CD4-positive, alpha-beta T cell (primary cell): ENCODE measurements at places on chromosomes 11 and 22. TPM values are rescaled to one million over a fixed set of nuclear protein-coding genes. Genes with fewer than 3 reads are reported as not detected.

DNA sequence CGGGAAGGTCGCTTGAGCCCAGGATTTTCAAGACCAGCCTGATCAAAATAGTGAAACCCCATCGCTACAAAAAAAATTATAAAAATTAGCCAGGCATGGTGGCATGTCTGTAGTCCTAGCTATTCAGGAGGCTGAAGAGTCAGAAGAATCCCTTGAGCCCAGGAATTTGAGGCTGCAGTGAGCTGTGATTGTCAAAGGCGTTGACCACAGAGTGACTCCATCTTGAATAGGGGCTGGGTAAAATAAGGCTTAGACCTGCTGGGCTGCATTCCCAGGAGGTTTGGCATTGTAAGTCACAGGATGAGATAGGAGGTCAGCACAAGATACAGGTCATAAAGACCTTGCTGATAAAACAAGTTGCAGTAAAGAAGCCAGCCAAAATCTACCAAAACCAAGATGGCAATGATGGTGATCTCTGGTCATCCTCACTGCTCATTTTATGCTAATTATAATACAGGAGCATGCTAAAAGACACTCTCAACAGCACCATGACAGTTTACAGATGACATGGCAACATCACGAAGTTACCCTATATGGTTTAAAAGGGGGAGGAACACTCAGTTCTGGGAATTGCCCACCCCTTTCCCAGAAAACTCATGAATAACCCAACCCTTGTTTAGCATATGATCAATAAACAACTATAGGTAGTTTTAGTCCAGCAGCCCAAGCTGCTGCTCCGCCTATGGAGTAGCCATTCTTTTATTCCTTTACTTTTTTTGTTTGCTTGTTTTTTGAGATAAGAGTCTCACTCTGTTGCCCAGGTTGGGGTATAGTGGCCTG is 2.8 kb upstream of the RDX start:
- H3K36me3 ChIP-seq: no peaks in the 10 kb centered on the region
- H3K27ac ChIP-seq: no peak overlapping the region
- H3K4me1 ChIP-seq: peaks cover 12% of the 10 kb centered on the region
- H3K4me3 ChIP-seq: no peak overlapping the region
- no peaks in the 10 kb centered on the region for H3K27me3 ChIP-seq
- no peak for DNase-seq

GRCh38 chr11:9573052-9573774 is at the start of gene WEE1:
Gene WEE1, plus strand, starts transcription at chr11:9573670. Its CDS starts 264 bp downstream, at chr11:9573934.
- peak; percentile 95 for DNase-seq
- H3K27ac ChIP-seq: no peak within 1 kb of the TSS
- peaks cover 32% of the 10 kb centered on the region for H3K4me1 ChIP-seq
- H3K4me3 ChIP-seq: peak within 1 kb of the TSS; percentile 96
- H3K27me3 ChIP-seq: no peaks in the 10 kb centered on the region

DNA sequence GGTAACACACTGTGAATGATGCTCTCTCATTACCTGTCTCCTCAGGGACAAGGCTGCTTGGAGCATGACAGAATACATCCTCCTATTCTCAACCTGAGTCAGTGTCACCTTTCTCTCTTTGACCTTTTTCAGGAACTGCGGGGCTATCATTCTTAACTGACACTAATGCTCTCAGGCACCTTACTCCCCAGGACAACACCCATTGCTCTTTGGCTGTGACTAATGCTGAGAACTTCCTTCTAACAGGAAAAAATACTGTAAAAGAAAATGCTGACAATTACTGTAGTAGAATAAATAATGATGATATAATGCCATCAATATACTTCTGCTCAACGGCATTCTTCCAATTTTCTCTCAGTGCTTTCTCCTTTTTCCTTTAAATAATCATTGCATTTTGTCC is 2082.7 kb upstream of the RAG2 start:
- no peaks in the 10 kb centered on the region for H3K27me3 ChIP-seq
- H3K4me1 ChIP-seq: no peaks in the 10 kb centered on the region
- no peak for DNase-seq

DNA sequence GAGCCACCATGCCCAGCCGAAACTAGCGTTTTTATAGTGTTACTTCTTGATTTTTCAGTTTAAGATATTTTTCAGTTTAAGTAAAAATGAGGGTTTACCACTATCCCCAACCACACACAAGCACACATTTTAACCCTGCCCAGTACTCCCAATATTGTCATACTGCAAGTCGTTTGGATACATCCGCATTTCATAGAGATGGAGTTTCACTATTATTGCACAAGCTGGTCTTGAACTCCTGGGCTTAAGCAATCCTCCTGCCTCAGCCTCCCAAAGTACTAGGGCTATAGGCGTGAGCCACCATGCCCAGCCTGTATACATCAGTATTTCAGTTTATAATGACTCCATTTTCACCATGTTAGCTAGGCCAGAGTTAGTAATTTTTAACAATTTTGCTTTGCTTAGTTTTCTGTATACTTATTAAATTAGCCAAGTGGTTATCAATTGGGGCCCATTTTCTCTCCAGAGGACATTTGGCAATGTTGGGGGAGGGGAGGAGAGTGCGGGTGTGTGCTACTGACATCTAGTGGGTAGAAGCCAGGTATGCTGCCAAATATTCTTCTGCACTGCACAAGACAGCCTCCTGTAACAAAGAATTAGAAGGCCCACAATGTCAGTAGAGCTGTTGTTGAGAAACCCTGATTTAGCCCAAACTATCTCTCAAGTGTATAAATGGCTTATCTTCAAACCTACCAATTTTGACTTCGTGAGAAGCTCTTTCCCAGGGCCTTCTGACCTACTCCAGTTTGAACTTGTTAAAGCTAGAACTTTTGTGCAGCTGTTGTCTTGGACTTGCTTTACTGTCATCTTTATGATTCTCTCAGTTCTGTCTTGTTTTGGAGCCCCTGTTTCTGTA is 7.3 kb downstream of the USP47 start:
- no peak overlapping the region for H3K4me3 ChIP-seq
- DNase-seq: peak; percentile 87
- H3K36me3 ChIP-seq: no peaks in the 10 kb centered on the region
- H3K27ac ChIP-seq: no peak overlapping the region

GRCh38 chr11:24589064-24589463 is 92.2 kb downstream of the LUZP2 start:
- H3K4me1 ChIP-seq: no peaks in the 10 kb centered on the region
- no peaks in the 10 kb centered on the region for H3K27me3 ChIP-seq
- no peaks in the 10 kb centered on the region for H3K36me3 ChIP-seq
- no peak for DNase-seq

GRCh38 chr11:11163236-11163635 is 189.8 kb downstream of the CSNK2A3 start:
- H3K36me3 ChIP-seq: no peaks in the 10 kb centered on the region
- H3K27me3 ChIP-seq: no peaks in the 10 kb centered on the region
- DNase-seq: no peak

GRCh38 chr22:27972732-27973698 is 54.0 kb upstream of the PITPNB start:
- H3K36me3 ChIP-seq: no peaks in the 10 kb centered on the region
- DNase-seq: no peak
- H3K27ac ChIP-seq: no peak overlapping the region
- no peak overlapping the region for H3K4me3 ChIP-seq

DNA sequence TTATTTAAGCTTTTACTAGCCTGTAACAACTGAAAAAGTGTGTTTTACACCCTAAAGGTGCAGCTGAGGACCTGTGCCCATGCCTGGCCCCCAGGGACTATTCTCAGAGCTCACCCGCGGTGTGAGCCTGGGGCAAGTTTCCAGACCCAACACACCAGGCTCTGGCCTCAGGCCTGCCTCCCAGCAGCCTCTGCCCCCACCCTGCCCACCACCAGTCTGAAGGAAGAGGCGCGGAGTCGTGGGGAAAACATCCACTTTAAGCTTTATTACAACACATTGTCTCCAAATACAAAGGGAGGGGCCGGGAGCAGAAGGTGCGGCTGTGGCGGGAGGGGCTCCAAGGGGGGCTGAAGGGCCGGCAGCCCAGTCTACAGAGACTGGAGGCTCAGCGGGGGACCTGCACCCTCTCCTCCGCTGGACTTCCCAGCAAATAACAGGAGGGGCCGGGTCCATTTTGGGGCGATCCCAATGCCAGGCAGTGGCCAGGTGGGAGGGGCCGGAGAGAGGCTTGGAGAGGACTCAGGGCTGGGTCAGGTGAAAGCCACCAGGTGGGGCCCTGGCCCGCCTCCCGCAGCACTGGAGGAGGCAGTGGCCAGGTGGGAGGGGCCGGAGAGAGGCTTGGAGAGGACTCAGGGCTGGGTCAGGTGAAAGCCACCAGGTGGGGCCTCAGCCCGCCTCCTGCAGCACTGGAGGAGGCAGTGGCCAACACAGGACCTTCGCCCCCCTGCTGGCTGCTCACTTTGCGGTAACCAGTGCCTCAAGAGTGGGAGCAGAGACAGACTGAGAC is 18.1 kb downstream of the DUSP8 start:
- H3K27me3 ChIP-seq: peaks cover 6% of the 10 kb centered on the region
- H3K36me3 ChIP-seq: peaks cover 7% of the 10 kb centered on the region

DNA sequence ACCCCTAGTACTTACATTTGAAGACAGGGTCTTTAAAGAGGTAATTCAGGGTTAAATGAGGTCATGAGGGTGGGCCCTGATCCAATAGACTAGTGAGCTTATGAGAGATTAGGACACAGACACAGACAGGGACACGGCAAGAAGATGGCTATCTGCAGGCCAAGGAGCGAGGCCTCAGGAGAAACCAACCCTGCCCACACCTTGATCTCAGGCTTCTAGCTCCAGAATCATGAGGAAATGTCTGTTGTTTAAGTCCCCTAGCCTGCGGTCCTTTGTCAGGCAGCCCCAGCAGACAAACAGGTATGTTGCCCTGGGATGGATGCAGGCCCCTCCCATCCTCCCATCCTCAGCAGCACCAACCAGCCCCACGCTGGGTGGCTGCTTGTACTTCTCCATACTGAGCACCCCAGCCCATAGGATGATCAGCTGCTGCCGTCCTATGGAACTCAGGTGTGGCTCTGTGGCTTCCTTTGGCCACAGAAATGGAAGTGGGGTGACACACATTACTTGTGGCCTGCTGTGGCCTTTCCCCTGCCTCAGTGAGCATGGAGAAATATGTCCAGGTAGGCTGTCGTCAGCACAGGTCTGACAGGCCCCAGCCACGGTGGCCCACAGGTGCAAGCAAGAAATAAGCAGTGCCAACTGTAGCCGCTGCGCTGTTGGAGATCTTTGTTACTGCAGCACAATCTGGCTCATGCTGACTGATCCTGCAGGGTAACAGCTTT is 7.9 kb downstream of the GNB1L start:
- peaks cover 42% of the 10 kb centered on the region for H3K4me1 ChIP-seq
- H3K27ac ChIP-seq: no peak overlapping the region
- no peak for DNase-seq
- no peaks in the 10 kb centered on the region for H3K27me3 ChIP-seq
- no peak overlapping the region for H3K4me3 ChIP-seq

- H3K4me1 ChIP-seq: peaks cover 2% of the 10 kb centered on the region
- H3K27me3 ChIP-seq: peaks cover 28% of the 10 kb centered on the region
- H3K36me3 ChIP-seq: no peaks in the 10 kb centered on the region
These were observed 93.1 kb upstream of the FGF3 start for GRCh38 chr11:69912161-69912910.

CBLIF gene
- total RNA-seq: not detected

NRIP3 gene
- 4.6 TPM for total RNA-seq

BCO2 gene
- total RNA-seq: 1.5 TPM

P2RY2 gene
- total RNA-seq: not detected

OR52D1 gene
- total RNA-seq: not detected

CHRM4 gene
- total RNA-seq: 3.7 TPM
